ENCODE measurements at places on chromosomes 6 and 20. TPM values are rescaled to one million over a fixed set of nuclear protein-coding genes. Genes with fewer than 3 reads are reported as not detected.

DNA sequence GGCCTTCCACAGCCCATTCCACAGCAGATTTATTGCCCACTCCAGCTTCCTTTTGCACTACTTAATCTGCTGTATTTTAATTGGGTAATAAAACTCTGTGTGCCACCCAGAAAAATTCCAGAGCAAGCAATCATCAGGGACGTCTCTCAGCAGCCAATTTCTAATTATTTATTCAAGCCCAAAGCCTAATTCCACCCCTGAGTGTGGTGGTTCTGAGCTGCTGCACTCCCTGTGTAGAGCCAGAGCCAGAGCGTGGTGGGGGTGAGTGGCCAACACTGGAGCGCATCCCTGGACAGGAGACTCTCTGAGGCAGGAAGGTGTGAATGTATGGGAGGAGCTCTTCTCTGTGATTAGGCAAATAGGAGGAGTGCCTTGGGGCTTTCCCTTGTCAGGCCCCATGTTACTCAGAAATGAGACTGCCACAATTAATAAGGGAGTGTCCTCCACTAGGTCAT, 66.1 kb downstream of the CD24 start:
- no peak for DNase-seq

DNA sequence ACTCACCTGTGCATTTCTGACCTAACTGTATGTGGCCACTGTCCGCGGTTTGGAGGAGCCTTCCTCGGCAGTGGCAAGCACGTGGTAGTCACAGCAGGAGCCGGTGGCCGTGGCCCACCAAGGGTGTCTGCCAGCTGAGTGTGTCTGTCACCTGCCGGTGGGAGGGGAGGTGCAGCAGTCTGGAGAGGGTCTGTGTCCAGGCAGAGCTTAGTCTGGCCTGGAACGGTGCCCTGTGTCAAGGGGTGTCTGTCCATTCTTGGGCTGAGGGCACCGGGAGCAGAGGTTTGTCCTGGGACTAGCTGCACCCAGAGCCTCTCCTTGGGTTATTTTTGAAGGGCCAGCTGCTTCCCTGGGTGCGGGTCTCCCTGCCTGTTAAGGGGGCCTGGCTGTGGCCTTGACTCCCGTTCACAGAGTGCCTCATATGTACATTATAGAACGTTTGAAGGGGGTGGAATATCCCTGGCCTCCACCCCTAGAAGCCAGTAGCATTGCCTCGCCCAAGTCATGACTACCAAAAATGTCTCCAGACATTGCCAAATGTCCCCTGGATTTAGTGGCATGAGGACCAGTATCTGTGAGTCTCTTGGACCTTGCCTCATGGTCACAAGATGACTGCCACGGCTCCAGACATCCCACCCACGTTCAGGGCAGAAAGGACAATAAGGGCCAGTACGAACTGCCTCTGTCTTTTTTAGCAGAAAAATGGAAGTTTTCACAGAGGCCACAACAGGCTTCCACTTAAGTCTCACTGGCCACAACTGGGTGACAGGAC, 5.2 kb downstream of the RBM38 start:
- DNase-seq = no peak

- DNase-seq = peak; percentile 68
Measured at GRCh38 chr6:18121580-18122127, 823 bp downstream of the NHLRC1 start.

GRCh38 chr6:42154461-42155209, 12.2 kb upstream of the C6orf132 start:
- no peak for DNase-seq

DNA sequence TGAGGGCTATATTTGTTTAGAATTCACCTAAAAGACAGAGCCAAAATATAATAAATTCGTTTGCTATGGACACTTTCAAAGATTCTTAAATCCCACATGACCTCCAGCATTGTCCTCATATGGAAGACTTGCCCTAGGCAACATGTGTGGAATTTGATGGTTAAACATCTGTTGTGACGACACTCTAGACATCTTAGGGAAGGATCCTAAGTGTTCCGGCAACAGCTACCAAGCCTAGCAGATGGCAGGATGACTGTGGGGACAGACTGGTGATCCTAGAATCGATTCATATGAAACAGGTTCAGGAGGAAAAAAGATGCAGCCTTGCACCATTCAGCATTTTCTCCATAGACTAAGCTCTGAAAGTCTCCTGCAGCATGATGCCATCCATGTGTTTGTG, 77.6 kb upstream of the BACH2 start:
- DNase-seq = no peak

DNA sequence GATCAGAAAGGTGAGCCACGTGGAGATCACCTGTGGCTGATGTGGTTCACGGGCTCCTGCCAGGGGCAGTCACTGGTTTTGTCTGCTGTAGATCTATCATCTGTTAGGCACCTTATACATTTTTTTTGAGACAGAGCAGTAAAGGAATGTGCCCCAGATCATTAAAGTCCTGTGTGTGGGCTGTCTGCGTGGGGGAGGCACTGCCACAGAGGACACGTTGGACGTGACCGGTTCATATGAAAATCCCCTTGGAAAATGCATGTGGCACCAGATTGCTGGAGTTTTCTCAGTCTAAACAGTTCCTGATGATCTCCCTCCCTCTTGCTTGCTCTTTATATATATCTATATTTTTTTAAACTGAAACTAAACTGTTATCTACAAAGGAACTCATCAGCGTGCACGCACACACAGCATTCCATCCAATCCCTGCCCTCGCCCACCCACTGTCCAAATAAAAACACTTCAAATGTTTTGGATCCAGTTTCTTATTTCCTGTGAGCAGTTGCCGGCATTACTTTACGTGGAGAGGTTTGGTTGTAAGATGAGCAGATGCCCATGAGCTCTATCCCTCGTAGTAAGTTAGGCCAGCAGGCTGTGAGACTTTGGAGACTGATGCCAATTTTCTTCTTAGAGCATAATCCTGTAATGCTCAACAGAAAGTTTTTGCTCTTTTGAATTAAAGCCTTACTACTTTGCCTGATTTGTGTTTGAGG, 161.6 kb upstream of the EXOC2 start:
- DNase-seq = no peak

DLL1 gene
- total RNA-seq = 7.3 TPM

CDH4 gene
- 3.9 TPM for total RNA-seq
